T-helper 2 cell treated with Interferon-gamma antibody and Interleukin-4, amounts not matched to agents 5 μg/mL and 100 μg/mL, for 36 hours (primary cell): ENCODE measurements at places on chromosomes 2 and 18.

- no peaks in the 10 kb centered on the region for H3K36me3 ChIP-seq
- no peak overlapping the region for H3K27ac ChIP-seq
- DNase-seq = no peak
Observed at GRCh38 chr2:208939852-208940251, 484.0 kb upstream of the MAP2 start.

- H3K27ac ChIP-seq = no peak overlapping the region
- no peaks in the 10 kb centered on the region for H3K4me1 ChIP-seq
- no peaks in the 10 kb centered on the region for H3K36me3 ChIP-seq
Observed at GRCh38 chr2:1769703-1770422, 25.5 kb upstream of the PXDN start.

DNA sequence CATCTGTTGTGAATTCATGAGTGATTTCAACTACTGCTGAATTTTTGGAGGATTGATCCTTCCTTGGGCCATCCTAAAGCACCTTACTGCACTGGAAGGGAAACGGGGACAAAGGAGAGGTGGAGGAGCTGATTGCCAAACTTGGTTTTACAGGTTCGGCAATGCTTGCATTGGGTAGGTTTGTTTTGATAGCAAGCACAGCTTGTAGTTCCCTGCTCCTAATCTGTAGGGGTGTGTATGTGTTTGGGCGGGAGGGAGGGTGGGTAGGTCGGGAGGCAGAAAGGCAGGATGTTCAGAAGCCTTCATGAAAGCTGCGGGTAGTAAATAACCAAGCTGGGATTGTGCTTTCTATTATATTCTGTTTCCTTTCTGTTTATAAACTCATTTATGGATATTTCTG is 24.6 kb downstream of the PHLPP1 start:
- H3K27ac ChIP-seq = no peak overlapping the region
- DNase-seq = no peak
- no peaks in the 10 kb centered on the region for H3K36me3 ChIP-seq
- H3K4me1 ChIP-seq = peaks cover 19% of the 10 kb centered on the region
- H3K27me3 ChIP-seq = no peaks in the 10 kb centered on the region

DNA sequence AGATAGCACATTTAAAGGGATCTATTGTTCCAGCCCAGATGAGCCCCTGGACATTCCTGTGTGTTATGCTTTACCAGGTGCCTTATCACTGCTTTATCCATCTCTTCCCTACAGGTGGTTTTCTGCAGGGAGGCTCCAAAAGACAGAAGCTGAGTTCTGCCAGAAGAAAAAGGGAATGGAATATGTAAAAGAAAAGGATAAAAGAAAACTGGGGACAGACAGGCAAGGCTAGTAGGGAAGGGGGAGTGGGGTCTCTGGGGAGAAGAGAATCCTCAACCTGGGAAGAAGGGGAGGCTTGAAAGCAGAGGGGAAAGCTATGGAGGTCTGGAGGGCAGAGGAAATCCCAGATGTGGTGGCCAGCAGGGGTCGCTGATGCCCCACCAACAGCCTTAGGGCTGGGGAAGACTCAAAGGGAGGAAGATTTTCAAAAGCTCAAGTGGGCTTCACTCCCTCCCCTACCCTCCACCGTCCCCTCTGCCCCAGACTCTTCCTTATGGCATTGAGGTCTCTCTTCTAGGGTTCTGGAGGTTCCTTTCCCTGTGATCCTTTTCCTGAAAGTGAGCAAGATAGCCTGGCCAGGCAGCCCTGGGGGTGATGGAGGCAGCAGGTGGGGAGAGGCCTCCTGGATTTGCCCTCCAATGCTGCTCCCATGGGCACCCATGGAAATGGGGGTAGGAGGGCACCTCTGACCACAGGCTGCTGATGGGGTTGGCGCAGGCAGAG is 178.1 kb upstream of the PKDCC start:
- H3K27ac ChIP-seq = no peak overlapping the region
- H3K27me3 ChIP-seq = peaks cover 6% of the 10 kb centered on the region
- H3K36me3 ChIP-seq = no peaks in the 10 kb centered on the region
- peak; percentile 31 for DNase-seq
- no peak overlapping the region for H3K4me3 ChIP-seq

DNA sequence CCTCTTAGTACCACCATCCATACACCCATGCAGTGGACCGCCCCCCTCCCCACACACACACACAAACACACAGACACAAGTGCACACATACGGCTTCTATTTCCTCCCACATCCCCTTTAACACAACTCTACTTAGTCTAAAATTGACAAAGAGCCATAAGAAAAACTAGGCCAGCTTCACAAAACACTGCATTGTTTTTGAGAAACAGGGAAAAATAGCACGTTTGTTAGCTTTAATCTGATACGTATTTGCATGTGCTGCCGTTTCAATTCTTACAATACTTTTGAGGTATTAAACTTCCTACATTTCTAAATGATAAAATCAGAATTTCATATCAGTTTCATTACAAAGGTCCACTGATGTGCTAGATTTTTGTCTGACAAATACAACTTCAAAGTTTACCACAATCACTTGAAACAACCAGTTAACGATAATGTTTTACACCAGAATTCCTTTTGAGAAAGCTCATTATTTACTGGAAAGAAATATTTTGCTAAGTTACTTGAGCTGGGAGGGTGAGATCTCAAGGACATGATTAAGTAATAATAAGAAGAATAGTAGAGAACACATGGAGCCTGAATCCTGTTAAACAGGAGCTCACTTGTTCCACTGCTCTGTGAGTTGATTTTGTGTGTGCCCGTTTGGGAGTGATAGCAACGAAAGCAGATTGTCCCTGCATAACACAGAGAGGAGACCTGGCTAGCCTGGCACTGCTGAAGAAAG is 74.5 kb downstream of the MOGAT1 start:
- peaks cover under 1% of the 10 kb centered on the region for H3K27me3 ChIP-seq
- no peak for DNase-seq
- H3K4me3 ChIP-seq = no peak overlapping the region
- peaks cover 29% of the 10 kb centered on the region for H3K4me1 ChIP-seq
- no peaks in the 10 kb centered on the region for H3K36me3 ChIP-seq
- no peak overlapping the region for H3K27ac ChIP-seq
